H9 (cell line): ENCODE measurements at places on chromosomes 2 and 18. TPM values are rescaled to one million over a fixed set of nuclear protein-coding genes. Genes with fewer than 3 reads are reported as not detected.

- DNase-seq: no peak
These were observed 118.5 kb upstream of the ALPP start for GRCh38 chr2:232260075-232260474.

TMEM37 gene
- total RNA-seq: 4.2 and 4.8 TPM in 2 replicates

DNA sequence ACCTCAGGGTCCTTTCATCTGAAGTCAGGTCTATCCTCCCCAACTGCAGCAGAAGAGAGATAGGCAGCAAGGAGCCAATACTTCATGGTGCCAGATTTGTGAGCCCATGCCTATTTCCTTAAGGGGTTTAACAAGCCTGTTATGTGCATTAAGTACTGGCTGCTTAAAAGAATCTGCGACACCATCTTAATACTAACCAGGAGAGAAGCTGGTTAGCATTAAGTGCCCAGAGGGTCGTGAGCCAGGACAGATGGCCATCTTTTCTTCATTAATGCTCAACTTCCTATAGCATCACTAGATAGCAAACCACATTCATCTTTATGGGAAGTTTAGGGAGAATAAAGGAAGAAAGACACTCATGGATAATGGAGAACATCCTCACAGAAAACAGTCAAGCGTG is 289.1 kb downstream of the ETAA1 start:
- DNase-seq: no peak

GRCh38 chr18:11316546-11316945 is 167.2 kb upstream of the PIEZO2 start:
- DNase-seq: no peak

- no peak for DNase-seq
These were observed 244.7 kb downstream of the CTNNA2 start for GRCh38 chr2:79757526-79757925.

FAM124B gene
- total RNA-seq: 0.83 and 0.94 TPM in 2 replicates

GRHL1 gene
- 2.5 and 2.8 TPM in 2 replicates for total RNA-seq

DNA sequence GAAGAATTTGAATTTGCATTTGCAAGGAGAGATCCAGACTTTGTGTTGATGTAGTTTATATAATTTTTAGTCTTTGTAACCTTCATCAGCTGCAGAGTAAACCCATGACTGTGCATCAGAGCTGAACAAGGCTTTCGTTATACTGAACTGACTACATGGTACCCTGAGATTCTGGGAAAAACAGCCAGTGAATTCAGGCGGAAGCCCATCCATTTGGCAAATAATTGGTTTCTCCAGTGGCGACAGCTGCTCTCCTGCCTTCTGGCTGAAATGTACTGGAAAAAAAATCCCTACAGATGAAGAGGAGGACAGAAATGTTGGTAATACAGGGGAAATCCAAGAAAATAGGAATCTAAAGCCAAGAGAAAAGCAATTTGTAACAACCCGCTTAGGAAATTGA is 657.5 kb upstream of the CDH7 start:
- no peak for DNase-seq

PTPRN gene
- total RNA-seq: 6.3 and 6.5 TPM in 2 replicates

DNA sequence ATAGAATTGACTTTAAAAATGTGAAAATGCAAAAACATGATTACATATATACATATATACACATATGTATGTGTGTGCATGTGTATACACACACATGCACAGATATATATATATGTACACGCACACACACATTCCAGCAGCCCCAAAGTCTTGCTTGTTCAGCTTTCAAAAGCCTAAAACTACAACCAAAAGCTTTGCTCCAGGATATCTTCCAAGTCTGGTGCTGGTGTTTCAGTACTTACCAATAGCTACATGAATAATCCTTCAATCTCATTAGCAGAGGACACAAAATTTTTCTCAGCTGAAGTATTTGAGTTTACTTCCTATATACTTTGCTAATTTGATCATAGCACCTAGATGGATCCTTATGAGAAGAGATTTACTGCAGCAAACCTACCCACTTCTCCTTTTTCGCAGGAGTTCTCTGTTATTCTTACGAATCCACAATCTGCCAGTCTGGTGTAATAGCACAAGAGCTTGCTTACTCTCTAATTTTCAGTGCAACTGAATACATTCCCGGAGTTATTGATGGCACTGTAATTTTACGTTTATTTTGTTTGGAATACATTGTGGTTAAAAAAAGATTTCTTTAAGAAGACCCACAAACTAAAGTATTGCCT is 553.3 kb downstream of the ARHGAP15 start:
- DNase-seq: no peak

NCKAP5 gene
- 0.26 and 0.55 TPM in 2 replicates for total RNA-seq

DNA sequence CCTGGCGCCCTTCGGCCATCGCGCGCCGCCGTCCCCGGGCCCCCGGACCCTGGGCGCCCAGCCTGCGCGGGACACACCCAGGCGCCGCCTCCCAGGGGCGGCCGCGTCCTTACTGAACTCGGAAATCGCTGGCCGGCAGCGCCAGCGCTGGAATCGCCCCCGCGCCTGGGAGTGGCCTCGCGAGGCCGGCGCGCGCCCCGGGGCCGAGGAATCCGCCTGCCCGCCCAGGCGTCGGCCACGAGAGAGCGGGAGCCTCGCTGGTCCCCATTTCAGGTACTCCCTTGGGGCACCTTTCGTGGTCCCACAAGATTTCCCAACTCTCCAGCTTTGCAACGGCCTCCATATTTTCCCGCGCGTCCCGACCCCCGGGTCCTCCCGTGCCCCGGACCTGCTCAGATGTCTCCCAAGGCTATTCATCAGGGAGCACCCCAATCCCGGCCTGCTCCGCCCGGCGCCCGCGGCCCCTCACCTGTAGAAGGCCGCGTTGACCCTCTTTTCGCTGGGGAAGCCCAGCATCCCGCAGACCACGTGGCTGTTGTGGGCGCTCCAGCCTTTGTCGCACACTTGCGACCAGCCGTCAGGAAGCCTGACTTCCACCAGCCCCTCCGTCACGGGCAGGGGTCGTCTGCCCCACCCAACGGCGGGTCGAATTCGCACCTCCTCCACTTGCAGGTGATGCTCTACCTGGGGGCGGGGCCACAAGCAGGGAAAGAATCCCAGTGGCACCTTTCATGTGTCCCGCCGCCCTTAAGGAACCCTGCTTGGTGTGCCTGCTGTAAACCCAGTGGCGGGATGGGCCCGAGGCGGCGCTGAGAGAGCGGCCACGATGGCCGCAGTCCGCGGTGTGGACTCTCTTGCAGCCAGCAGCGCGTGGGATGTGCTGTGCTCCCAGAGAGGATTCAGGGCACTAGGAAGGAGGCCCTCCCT is 4.6 kb downstream of the LOXL3 start:
- DNase-seq: peak; percentile 90

GRCh38 chr18:33469699-33470098 is 29.2 kb upstream of the CCDC178 start:
- no peak for DNase-seq

GRCh38 chr2:237711458-237712150 is 84.2 kb downstream of the LRRFIP1 start:
- DNase-seq: peak; percentile 31

- no peak for DNase-seq
These were observed 87.1 kb downstream of the TNS1 start for GRCh38 chr2:217915706-217916105.

- DNase-seq: no peak
These were observed 4.7 kb downstream of the BUB1 start for GRCh38 chr2:110673201-110673600.

SOWAHC gene
- total RNA-seq: 20.1 and 20.9 TPM in 2 replicates

DNA sequence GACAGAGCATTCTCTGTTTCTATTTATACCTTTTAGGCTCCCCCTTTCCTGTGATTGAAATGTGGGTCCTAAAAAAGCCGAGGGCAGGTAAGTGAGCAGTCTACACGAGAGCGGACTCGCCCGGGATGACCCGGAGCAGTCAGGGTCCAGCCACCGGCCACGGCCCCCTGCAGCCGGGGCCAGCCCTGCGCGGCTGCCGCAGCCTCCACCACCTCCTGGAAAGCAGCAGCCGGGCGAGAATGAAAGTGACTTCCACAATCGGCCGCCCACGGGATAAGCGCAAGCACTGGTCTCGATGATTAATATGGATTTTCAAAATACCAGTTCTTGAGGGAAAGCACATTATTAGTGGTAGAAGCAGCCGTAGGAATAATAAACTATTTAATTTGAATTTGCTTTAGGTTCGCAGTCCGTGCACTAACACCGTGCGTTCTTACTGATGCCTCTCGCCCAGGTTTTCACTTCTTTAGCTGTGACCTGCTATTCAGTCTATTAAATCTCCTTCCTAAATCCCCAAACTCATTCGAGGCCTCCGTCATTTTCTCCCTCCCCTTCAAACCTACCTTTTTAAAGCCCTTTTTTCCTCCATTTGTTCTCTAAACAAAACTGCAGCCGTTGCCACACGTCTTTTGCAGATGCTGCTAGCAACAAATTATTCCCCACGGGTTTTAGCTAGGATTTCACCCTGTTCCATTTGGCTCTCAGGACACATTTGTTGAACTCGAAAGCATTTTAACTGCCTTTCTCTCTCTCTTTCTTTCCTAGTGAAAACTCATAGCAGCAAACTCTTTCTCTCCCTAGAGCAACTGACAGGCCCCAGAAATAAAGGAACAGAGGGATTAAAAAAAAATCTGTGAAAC is 1015.1 kb upstream of the PIK3C3 start:
- no peak for DNase-seq

GRCh38 chr2:62382757-62383156 is 123.2 kb downstream of the TMEM17 start:
- DNase-seq: no peak

DNA sequence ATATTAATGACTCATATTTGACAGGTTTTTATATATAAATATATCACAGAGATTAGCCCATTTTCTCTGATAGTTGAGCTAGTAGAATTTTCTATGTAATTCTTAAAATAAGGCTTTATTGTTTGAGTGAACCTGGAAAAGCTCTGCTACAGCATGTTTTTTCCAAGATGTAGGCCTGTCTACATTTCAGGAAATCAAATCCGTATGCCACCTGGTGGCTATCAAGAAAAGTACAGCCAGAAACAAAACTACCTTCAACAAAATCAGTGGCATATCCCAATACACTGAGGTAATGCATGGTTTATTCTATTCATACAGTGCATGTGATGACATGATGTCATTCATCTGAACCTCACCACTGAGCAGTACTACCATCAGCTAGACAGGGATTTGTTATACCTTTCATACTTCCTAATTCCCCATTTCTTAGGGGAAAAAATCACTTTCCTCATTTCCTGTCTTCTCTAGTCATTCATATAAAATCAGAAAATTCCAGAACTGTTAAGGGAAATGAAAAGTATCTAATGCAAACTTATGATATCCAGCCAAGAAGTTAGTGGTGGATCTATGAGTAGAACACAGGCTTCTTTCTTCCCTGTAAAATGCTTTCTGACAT is 310.4 kb upstream of the SYT4 start:
- no peak for DNase-seq

DNA sequence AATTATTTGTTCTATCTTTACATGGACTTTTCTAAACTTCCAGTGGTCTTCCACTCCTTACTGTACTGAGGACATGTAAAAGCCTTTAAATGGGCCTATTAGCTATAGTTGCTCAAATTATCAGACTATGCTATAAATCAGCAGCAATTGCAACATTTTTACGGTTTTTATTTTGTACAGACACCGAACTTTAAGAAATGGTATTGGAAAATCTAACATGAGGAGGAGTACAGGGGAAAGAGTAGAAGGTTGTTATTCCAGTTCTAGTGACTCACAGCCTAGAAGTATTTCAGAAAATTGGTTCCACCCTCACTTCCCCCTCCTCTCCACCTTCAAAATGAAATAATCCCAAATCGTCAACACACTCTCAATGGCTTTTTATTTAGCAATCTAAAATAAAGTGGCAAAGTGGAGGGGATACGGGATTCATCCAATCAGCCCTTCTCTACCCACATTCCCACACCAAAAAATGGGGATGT is 1.1 kb downstream of the NCKAP1 start:
- DNase-seq: no peak

SERPINB10 gene
- total RNA-seq: not detected in 2 replicates

ILKAP gene
- 40.3 and 41.5 TPM in 2 replicates for total RNA-seq

ZEB2 gene
- total RNA-seq: 0.77 and 1.2 TPM in 2 replicates

FHOD3 gene
- total RNA-seq: 7.0 and 8.0 TPM in 2 replicates

AQP12A gene
- total RNA-seq: not detected in 2 replicates

DNA sequence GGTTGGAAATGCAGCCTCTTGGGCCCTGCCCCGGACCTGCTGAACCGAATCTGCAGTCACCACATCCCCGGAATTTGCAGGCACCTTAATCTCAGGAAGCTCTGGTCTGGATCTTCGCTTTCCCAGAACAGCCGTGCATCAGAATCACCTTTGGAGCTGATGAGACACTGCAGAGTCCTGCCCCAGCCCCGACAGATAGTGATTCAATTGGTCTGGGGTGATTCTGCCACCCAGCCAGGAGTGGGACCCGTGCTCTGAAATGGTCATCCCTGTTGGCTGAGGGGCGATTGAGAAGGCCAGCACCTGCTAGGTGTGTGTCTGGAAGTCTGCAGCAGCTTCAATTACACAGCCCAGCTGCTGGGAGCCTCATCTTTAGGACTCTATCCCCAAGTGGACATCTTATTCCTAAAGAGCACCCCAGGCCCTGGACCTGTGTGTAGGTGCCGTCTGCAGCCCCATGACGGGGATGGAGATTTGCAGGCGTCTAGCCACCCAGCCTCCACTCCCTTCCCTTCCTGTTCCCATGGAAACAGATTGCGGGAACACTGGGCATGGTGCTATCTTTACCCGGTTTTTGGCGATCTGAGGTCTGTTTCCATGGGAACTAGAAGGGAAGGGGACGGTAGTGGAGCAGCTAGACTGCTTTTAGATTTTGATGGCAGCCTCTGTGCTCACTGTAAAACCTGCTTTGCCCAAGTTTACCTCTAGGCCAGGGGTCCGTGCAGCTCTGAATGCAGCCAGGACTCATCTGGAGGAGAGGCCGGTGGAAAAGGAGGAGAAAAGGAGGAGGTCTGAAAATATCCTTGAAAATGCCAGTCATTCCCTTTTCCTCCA is 156.1 kb downstream of the LDLRAD4 start:
- DNase-seq: no peak

GRCh38 chr2:129734343-129735034 is 245.0 kb upstream of the RAB6C start:
- no peak for DNase-seq

ERLEC1 gene
- 21.6 and 23.3 TPM in 2 replicates for total RNA-seq
